HCT116 (cell line): ENCODE measurements at places on chromosomes 4 and X.

GRCh38 chrX:153967536-153968224, 3.9 kb downstream of the HCFC1 start:
- DNase-seq = no peak

- no peak for DNase-seq
These were observed 107.7 kb downstream of the PHEX start for GRCh38 chrX:22139822-22140221.

DNA sequence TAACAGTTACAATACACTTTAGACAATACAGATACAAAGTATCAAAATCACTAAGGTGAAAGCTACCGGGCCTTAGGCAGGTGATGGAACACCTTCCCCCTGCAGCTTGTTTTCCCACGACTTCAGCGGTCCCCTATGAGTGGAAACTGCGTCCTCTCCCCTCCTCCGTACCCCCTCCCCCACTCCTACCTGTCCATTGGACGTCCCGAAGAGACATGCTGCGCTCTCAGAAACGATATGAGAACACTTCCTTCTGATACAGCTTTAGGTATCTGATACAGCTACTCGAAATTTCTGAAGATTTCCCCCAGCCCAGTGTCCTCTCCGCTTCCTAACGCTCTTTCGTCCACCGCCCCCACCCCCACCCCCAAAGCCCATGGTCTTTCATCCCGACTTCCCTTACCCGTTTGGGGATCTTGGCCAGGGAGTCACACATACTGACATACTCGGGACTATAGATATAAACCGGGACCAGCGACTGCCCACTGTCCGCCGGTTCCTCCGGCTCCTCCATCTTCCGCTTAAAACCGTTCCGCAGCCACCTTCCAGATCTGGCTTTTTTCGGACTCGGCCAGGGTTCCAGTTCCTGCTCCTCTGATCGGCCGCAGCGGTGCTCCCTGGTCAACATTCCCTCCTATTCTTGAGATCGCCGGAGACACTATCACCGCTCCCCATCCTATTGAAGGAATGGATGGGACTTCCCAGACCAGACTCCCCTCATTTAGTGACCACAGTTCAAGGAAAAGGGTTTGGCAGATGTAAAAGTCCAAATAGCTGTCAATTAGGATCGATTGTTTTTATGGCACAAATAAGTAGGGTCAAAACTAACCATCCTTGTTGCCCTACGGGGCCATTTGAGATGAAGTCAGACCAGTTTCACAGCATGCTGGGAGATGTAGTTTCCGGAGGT, at the start of gene HDAC8:
TSS of gene HDAC8 (minus strand) at position 596 of the 910 bp plus-strand sequence. CDS start at position 514, 82 bp downstream.
- peak; percentile 70 for DNase-seq

DNA sequence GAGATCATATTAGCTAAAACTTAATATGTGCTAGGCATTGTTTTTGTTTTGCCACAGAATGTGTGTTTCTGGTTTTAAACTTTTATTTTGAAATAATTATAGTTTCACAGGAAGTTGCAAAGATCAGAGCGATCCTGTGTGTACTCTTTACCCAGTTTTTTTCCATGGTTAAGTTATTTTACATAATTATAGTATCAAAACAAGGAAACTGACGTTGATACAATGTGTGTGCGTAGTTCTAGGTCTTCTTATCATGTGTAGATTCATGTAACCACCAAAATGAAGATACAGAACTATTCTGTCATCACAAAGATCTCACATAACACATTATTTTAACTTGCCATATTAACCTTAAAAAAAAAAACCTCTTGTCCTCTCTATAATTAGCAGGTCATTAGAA, 69.2 kb downstream of the BLTP1 start:
- DNase-seq = no peak

GRCh38 chr4:129043523-129043922, 49.8 kb downstream of the SCLT1 start:
- DNase-seq = no peak

DNA sequence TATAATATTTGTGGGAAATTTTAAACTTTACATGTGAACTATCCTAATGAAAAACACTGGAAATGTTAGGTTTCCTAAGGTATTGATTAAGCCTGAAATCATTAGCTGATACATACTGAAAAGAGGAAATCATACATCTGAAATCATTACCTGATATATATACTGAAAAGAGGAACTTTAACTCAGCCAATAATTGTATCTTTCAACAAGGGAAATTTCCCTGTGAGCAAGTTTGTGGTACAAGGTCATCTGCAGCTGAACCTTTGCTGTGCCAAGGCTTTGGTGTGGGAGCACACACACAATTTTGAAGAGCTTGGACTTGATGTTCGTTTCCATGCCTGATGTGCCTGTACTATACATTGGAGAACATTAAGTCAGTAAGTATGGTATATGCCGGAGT, 131.9 kb upstream of the USP9X start:
- no peak for DNase-seq

DNA sequence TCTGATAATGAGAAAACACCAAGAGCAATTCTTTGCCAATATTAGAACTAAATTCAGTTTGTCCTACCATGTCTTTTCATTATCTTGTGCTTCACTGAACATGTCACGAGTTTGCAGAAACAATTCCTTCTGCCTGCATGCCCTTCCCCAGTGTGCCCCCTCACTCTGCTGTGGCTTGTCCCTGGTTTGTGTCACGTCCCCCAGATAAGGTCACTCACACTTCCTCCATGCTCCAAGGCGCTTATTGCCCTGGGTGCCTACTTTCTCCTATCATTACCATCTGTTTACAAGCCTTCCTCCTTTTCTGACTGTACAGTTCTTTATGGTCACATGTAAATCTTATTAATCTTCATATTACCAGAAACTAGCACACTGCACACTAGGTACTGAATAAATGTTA, 394.1 kb downstream of the KCNIP4 start:
- no peak for DNase-seq

GRCh38 chrX:16946971-16947562, 609 bp downstream of the REPS2 start:
- no peak for DNase-seq

GRCh38 chrX:12580548-12580947, 210.7 kb upstream of the PRPS2 start:
- no peak for DNase-seq

- DNase-seq = peak; percentile 88
These were observed 200.4 kb downstream of the PTTG2 start for GRCh38 chr4:38160487-38161207.

DNA sequence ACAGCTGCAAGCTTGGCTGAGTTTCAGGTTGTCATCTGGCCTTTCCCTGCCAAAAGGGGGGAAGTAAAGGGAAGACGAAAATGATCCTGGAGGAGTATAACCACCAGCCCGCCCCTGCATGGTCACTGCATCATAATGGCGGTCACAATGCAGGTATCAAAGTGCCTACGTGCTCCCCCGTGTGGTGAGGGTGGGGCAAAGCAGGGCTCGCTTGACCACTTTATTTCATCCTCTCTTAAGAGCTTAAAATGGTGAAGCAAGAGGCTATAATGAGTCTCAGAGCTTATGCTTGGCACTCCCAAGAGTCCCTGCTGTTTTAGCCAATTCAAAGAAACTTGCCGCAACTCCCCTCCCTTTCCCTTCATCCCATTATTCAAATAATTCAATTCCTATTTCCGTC, 105.6 kb downstream of the APOOL start:
- peak; percentile 35 for DNase-seq

DNA sequence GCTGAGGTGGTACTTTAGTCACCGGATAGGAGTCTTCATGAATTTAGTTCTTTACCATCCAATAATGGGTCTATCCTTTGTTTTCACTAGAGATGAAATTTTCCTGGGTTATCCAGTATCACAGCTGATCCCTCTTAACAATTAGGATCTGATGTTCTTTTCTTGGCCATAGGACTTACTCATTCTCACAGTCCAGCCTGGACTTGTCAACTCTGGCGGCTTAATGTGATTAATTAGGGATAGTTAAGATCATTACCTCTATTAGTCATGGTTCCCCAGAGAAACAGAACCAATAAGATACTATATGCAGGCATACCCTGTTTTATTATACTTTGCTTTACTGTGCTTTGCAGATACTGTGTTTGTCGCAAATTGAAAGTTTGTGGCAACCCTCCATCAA, 272.7 kb upstream of the FAT4 start:
- no peak for DNase-seq

DNA sequence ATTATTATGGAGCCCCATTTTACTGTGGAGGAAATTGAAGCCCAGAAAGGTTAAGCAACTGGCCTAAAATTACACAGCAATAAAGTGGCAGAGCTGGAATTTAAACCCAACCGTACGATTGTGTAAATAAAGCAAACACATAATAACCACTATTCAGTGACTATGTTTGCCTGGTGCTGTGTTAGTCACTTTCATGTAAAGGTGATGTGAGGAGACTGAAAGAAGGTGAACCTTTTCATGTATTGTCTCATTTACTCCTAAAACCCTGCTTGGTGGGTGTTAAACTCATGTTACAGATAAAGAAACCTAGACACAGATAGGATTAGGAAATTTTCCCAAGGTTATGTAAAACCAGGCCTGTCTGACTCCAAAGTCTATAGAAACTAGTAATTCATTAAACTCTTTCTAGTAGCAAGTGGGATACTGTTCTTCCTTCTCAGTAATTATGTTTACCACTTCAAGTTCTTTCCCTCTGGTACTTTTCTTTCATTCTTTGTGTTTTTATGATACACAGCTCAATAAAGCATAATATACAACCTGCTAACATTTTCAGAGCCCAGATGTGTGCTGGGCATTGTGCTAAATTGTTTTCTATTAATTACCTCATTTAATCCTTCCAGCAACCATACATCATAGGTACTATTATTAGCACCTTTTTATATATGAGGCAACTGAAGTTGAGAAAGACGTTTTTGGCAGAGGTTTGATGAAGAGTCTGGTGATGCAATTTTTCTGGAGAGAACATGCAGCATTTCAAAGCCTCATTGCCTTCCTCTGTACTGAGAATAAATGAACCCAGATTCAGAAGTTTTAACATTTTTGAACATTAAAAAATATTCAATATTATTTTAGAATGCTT, 202.7 kb downstream of the SPRY1 start:
- no peak for DNase-seq

DNA sequence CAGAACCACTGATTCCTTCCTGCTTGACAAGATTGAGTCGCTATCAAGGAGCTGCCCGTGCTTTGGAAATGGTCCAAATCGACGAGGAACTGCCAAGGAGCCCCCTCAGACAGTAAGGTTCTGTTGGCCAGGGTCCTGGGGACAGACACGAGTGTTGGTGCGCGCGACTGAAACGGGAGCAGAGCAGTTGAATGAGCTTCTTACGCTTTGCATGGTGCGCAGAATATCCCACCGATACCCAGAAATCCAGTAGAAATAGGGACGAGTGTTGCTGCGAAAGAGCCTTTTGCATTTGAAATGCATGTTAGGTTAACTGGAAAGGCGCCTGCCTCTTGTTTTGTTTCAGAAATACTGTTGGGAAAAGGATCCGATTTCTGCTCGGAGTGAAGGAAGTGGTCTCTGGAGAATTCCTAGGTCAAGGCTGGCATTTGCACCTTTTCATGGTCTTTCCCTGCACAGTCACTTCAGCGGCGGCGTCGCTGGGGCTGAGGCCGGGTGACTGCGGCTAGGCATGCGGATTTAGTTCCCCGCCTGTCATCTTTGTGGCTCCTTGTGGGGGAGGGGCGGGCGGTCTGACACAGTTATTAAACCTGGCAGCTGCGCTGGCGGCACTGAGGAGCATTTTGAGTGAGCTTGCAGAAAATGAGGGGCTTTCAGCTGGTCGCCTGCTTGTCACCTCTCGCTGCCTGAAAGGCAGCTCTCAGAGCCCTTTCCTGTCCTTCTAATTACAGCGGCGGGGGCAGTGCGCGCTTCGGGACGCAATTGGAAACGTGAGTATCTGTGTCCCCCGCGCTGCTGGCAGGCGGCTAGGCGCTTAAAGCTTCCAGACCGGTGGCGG, 51.5 kb upstream of the TRIM2 start:
- DNase-seq = no peak

DNA sequence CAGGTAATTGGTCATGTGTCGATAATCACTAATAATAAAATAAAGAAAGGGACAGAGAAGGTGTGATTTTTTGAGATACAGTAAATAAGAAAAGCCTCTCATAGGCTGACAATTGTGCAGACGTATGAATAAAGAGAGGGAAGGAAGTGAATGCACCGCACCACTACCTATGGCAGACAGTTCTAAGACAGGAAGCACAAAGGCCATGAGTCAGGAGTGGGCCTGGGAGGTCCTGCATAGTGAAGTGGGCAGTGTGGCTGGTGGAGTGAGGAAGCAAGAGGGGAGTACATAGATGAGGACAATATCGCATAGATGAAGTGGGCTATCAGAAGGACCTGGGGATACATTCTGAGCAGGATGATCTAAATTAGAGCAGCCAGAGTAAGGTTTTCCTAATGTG, 75.6 kb downstream of the BMP3 start:
- no peak for DNase-seq

DNA sequence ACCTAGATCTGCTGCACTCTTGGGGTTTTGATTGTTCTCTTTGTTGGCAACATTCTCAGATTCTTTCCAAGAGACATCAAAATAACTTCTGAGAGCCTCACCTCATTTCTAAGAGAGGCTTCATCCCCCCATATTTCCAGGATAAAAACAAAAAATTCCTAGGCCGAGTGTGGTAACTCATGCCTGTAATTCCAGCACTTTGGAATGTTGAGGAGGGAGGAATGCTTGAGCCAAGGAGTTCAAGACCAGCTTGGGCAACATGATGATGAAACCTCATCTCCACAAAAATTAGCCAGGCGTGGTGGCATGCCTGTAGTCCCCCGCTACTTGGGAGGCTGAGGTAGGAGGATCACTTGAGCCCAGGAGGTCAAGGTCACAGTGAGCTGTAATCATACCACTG, 477.0 kb downstream of the INPP4B start:
- no peak for DNase-seq

DNA sequence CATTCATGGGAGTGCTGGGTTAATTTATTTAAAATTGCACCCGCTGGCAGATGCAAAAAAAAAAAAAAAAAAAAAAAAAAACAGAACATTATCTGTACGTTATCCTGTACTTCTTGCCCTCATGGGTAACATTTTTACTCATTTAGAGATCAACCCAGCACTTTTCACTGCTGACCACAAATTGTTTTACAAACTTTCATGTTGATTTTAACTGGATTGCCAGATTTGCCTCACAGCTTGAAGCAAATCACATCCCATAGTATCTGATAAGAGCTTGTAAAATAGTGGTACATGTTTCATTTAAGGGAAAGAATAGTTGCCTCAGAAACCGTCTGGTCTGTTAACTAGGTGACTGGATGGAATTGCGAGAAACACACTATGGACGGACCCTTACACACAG, 640.8 kb downstream of the TRIML1 start:
- no peak for DNase-seq
